ENCODE measurements at places on chromosomes 12 and 14.

- DNase-seq = no peak
Observed at GRCh38 chr12:119770146-119770545, 102.2 kb downstream of the PRKAB1 start.

DNA sequence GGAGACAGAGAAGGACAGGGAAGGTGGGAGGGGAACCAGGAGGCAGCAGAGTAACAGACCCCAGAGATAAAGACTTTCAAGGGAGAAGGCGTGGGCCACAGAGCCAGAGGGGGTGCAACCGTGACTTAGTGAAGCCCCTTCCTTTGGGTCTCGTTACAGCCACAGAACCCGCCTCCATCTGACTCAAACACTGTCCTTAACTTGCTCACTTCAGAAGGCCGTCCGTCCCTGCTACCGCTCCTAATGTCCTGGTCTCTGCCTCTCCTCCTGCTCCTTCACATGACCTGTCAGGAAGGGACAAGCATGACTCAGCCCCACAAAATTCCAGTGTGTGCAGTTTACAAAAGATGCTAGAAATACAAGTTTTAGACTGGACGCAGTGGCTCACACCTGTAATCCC, 18.0 kb downstream of the RIMBP2 start:
- no peak for DNase-seq

- no peak for DNase-seq
Observed at GRCh38 chr12:30399859-30400258, 295.8 kb downstream of the IPO8 start.

DNA sequence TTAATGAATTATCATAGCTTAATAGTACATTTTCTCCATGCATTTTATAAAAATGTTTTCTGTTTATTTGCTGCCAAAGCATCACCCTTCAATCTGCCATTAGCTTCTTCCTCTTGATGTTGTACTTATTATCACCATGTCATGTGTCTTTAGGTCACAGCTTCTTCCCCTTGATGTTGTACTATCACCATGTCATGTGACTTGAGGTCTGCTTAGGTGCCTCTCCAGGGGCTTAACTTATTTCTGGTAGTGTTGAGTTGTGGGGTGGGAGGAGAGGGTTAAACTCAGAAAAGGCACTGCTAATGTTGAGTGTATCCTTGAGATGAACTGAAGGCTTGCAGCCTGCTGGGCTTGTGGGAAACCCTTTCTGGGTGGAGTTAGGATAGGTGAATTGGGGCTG, 87.8 kb downstream of the DAAM1 start:
- no peak for DNase-seq

DNA sequence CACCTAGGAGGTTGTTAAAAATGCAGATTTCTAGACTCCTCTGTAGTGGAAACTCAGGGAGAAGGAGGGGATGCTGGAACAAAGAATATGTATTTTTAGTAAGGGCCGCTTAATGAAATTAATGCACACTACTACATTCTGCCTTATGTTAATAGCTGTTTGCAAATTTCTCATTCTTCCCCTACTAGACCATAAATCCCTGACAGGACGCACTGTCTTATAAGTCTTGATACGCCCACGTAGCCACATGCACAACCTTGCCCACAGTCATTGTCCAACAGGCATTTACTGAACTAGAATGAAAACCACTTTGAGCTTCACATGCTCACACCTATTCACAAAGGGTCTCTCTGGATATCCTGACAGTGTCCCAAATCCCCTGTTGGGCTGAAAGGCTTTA, 10.5 kb downstream of the KRT2 start:
- no peak for DNase-seq

GRCh38 chr14:80575763-80576162, 364.5 kb upstream of the DIO2 start:
- DNase-seq = no peak

- no peak for DNase-seq
Observed at GRCh38 chr12:50241178-50241577, 42.1 kb downstream of the LIMA1 start.

GRCh38 chr12:120666571-120667390, 20.2 kb upstream of the MLEC start:
- no peak for DNase-seq

- DNase-seq = no peak
Observed at GRCh38 chr14:94346841-94347240, 23.7 kb upstream of the SERPINA6 start.

DNA sequence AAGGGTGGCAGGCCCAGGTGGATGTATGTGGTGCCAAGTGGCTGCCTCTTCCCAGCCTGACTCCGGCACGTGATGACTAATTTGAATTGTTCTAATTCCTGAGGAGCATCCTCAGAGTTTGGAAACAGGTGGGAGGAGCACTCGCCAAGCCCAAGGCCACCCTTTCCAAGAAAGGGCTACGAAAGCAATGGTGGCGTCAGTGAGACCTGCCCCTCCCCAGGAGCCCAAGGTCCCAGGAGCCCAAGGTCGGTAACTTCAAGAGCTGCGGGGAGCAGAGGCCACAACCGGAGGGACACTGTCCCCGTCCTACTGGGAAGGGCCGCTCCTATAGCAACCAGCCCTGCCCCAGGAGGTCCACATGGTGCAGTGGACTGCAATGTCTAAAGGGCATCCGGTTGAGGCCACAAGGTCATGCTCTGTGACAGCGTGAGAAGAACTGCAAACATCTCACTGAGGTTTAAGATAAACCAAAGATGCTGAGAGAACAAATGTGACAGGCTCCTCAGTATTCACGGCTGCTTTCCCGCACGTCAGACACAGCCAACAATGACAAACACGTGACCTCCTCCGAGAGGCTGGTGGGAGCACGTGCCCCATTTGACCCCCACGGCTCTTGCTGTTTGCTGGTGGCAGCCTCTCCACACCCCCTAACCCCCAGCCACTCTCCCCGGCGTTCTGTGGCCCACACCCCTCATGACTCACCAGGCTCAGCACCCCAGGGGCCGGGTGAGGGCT, 79.6 kb downstream of the ITPK1 start:
- DNase-seq = peak; percentile 44

Data from AG10803 (cell line).